ENCODE measurements at places on chromosomes 12 and 14. TPM values are rescaled to one million over a fixed set of nuclear protein-coding genes. Genes with fewer than 3 reads are reported as not detected.

DNA sequence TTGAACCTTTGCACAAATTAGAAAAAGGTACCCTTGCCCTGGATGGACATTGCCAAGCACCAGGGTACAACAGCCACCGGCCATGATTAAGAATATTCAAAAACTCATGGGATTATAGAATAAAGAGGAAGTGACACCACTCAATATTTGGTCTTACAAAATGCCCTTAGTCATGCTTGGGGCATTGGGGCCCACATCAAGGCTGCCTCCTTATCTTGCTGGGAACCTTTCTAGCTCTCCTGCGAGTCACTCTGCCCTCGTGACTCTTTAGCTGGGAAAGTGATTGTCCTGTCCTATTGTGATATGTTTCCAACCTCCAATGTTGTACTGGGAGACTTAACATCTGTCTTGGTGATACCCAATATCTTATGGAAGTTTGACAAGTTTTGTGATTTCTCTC is 57.8 kb downstream of the GTF2A1 start:
- no peak for DNase-seq

DNA sequence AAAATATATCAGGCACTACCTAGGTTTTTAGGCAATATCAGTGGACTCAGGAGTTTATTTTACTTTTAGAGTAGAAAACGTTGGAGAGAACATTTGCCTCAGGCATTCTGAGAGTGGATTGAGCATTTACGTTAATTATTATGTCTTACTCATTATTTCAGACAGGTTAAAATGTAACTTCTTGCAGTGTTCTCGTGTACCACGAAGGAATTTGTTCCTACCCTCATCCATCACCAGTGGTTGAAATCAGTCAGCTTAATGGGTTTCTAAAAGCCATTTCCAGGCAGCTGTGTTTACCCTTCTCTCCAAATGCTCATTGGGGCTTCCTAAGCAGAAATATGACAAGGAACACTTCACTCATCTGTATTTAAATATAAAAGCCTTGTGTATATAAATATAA is 9.1 kb upstream of the LDHB start:
- DNase-seq: no peak

Gene TMEM132C
- not detected for total RNA-seq

Gene STXBP6
- 0.25 TPM for total RNA-seq

Data from foreskin keratinocyte (primary cell).